Stimulated activated CD4-positive, alpha-beta T cell treated with anti-CD3 and anti-CD28 coated beads, TNF-alpha, amount 100 ng/mL, for 24 hours (primary cell): ENCODE measurements at places on chromosomes 5 and 9.

DNA sequence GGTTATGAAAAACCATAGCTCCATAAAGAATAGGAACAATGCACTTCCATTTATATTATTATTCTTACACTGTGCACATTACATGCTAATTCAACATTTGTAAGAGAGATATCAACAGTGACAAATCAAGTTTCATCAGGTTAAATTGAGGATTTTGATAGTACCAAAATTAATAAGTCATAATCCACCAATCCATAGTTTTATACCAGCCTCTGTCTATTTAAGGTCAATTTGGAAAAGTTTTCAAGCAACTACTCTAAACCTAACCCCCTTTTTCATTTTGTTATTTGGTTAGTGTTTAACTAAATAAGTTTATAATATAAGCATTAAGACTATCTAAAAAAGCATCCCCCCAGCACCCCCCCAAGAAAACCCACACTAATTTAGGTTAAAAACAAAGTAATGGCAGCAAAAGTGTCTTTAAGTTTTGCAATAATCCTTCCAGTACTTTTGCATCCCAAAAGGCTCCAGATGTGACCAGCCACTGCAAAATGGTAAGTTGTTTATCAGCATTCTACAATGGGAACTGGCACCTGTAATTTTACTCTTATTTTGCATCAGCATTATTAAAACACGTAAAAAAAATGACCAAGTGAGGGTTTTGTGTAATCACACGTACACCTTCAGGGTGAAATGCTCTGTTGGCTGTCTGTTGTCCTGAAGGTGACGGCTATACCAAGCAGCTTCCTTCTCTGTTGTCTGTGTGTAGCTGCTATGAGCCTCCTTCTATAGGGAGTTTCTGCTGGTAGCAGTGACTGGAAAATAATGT is 36.8 kb upstream of the SSBP2 start:
- no peak for DNase-seq

- no peak for DNase-seq
Measured at GRCh38 chr5:134411228-134411545, 494 bp downstream of the CDKN2AIPNL start.

GRCh38 chr5:180178531-180179441 is 30.2 kb downstream of the RASGEF1C start:
- DNase-seq, result no peak

- no peak for DNase-seq
Measured at GRCh38 chr5:32754284-32754683, 43.2 kb downstream of the NPR3 start.

- DNase-seq, result no peak
Measured at GRCh38 chr9:128497824-128498610, 6.5 kb upstream of the GLE1 start.

GRCh38 chr5:74334762-74335384 is 305.7 kb downstream of the ENC1 start:
- DNase-seq, result no peak

GRCh38 chr9:29068461-29068860 is 1495.2 kb upstream of the C9orf72 start:
- no peak for DNase-seq

DNA sequence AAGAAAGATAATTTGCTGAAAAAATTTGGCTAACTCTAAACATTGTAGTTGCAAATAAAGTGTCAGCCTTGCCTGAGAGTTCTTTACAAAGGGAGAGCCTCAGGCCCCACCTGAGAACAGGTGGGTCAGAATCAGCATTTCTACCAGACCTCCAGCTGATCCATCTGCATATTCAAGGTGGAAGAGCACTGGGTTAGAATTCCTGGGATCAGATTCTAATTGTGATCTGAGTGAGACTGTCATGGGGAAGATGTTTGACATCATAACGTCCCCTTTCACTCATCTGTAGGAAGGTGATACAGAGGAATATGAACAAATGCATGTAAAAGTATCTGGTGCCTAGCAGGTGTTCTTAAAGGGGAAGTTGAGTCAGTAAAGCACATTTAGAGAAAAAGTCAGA is 54.6 kb downstream of the FBXL7 start:
- DNase-seq, result no peak

DNA sequence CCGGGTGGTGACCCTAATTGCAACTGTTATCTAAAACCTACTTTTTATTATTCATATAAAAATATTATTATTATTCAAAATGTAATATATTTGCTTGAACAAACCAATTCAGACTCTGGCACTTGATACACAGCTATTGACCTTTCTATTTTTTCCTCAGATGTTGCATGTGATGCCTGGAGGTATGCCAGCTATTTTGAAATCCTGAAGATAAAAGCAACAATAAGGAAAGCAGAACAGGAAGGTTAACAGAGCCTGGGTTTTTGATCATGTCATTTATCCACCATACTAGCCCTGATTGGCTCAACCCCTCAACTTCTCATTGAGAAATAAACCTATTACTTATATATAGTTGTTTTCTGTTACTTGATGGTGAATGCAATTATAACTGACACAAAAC is 340.9 kb upstream of the KIF2A start:
- no peak for DNase-seq

GRCh38 chr9:113309204-113309813 is 6.1 kb upstream of the RNF183 start:
- no peak for DNase-seq

- DNase-seq, result no peak
Measured at GRCh38 chr5:24353611-24354010, 291.2 kb downstream of the CDH10 start.

- DNase-seq, result no peak
Measured at GRCh38 chr5:77328930-77329647, 118.6 kb downstream of the PDE8B start.

DNA sequence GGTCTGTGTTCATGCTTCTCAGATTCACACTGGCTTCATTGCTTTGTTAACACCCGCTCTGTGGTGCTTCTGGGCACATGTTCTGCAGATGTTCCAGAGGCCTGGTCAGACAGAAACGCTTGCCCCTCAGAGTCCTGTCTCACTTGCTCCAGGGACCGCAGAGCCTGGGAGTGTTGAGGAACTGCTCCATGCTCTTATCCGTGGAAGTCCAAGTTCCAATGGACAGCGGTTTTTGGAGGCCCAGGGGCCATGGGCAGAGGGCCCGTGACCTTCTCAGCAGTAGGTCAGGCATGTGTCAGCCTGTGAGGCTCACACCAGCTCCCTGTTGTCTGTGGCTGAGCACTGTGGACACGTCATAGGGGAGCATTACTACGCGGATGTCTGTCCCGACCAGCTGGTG is 364.7 kb upstream of the IRX1 start:
- no peak for DNase-seq

DNA sequence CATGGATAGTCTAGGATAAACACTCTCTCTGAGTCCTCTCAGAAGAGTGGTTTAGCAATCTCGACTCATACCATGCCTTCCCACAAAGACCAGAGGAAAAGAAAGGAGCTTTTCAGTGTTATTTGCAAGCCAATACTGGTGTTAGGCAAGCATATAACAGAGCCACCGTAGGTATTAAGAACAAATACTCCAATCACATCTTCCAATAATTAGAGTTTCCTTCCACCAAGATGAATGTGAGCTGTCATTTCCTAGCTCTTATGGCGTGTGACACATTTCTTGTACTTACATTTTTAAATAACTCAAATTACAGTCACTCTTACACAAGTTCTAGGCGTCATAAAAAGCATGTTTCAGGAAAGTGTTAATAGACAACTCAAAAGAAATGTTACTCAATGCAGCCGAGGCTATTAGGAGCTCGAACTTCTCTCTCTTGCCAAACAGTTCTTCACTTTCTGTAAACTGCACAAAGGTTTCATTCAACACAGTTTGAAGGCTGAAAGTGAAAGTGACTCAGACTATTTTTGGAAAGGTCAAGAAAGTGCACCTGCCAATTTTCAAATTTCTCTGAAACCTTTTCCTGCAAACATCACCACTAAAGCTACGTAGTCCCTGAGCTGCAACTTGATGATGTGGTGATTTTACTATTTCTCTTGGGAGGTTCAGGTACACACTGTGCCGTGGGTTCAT is 153.8 kb downstream of the AUH start:
- no peak for DNase-seq

DNA sequence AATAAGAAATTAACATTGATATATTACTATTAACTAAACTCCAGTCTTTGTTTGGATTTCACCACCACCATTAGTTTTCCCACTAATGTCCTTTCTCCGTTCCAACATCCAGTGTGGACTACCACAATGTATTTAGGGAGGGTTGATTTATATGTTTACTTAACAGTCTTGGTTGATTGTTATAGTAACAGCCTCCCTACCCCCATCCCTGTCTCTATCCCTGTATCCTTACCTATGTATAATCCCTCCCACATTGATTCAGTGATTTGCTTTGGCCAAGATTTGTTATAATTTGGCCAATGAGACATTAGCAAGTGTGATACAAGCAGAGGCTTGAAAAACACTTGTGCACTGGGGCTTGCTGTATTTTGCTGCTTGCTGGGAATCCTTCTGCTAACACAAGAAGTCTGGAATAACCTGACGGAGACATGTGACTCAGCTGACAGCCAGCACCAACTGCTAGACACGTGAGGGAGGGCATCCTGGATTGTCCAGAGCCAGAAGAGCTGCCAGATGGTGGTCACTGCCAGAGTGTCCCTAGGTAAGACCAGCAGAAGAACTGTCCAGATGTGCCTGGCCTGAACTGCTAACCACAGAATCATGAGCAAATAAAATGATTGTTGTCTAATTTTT is 51.2 kb upstream of the TCF7 start:
- DNase-seq, result no peak

DNA sequence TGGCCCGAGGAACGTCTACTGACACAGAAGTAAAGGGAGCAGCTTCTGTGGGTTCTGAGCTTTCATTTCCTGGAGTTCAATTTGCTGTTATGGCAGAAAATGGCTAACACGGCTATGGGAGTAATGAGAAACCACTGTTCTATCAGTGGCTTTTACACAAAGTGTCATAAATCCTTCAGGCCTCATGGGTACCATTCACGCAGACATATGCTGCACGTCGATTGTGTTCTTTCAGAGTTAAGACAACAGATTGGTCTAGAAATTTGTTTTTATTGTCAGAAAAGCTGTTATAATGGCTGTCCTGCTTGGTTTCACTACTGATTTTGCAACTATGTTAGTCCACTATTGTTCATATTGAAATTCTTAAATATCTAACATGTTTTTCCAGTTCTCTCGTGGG is 135.4 kb downstream of the ALDH1A1 start:
- no peak for DNase-seq

- no peak for DNase-seq
Measured at GRCh38 chr9:8457055-8457454, 657.5 kb upstream of the DMAC1 start.

DNA sequence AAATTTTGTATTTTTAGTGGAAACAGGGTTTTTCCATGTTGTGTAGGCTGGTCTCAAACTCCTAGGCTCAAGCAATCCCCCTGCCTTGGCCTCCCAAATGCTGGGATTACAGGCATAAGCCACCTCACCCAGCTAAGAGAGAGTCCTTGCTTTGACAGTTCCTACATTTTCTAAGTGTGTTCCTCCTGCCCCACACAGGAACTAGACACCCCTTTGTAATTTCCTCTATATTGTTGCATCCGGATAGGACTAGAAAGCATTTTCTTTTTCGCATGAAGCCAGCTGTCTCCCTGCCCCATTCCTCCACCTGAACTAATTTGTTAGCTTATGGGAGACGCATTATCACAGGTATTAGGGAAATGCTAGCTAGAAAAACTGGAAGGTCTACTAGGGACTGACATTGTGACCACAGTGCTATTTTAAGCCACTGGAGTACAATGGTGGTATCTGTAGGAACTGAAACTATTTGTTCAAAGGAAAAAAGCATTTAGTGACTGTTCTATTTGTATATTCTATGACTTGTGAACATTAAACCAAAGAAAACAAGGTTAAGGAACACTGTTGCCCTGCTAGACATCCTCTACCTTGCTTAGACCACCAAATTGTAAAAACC is 214.1 kb downstream of the SMARCA2 start:
- DNase-seq, result no peak

DNA sequence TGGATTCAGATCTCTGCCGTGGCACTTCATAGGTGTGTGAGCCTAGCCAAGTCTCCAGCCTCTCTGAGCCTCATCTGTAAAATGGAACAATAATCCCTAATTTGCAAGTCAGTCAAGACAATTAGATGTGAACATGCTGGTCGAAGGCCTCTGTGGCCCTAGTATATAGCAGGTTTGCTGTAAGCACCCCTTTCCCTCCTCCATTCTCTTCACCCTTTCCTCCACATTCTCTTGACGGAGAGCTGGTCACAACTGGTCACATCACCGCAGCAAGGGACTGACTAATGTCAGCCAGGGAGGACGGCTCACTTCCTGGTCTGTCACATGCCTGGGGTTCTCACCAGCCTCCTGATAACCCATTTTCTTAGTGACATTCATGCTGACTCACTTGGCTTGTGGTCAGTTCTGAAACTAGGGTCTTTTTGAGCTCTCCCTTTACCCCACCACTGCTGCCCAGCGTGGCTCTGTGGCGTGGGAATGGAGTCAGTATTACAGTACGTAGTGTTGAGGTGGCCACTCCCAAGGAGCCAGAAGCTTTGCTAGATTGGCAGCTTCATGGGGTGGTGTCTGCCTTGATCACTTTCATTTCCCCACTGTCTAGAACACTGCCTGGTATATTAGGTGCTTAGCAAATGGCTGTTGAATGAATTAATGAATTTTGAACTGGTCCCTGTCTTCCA is 47.8 kb downstream of the ERGIC1 start:
- DNase-seq, result no peak

- DNase-seq, result no peak
Measured at GRCh38 chr9:114483499-114483898, 21.8 kb downstream of the WHRN start.

DNA sequence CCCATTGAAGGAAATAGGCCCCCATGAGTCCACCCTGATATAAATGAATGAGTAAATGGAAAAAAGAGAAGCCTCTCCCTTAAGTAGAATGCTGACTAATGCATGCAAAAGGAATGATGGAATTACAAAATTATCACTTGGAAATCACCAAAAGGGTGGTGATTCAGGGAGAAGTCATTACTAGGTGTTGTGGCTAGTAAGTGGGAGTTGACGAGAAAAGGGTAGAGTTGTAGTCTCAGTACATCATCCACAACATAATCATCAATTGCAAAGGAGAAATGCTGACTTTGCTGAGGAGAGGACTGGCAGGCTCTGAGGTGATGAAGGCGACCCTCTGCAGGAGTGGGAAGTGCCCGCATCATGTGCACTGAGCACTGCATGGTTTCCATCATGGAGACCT is 201.5 kb upstream of the S1PR3 start:
- no peak for DNase-seq

- DNase-seq, result no peak
Measured at GRCh38 chr9:77534376-77535057, 113.6 kb downstream of the GNA14 start.
